ENCODE measurements at places on chromosomes 4 and X. TPM values are rescaled to one million over a fixed set of nuclear protein-coding genes. Genes with fewer than 3 reads are reported as not detected.
A peak's percentile ranks its signal among the peaks of the same experiment; 100 is the strongest.

- DNase-seq = no peak
These were observed 61.4 kb downstream of the WFS1 start for GRCh38 chr4:6331018-6331417.

DNA sequence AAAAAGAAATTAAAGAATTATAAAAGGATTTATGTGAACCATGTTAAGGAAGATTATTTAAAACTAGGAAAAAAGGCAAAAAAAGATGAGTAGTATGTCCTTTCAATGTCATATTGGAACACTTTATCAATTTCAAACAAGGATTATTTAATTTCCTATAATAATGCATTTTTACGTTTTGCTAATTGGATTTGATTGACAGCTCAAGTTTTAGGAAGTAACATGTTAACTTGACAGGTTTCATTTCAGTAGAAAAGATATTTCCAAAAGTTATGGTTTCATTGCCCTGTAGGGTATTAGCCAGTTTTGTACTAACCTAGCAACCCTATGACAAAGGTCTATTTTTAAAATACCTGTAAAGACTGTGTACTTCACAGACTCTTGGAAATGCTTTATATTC lies 379.6 kb upstream of the ZFP42 start:
- DNase-seq = no peak

DNA sequence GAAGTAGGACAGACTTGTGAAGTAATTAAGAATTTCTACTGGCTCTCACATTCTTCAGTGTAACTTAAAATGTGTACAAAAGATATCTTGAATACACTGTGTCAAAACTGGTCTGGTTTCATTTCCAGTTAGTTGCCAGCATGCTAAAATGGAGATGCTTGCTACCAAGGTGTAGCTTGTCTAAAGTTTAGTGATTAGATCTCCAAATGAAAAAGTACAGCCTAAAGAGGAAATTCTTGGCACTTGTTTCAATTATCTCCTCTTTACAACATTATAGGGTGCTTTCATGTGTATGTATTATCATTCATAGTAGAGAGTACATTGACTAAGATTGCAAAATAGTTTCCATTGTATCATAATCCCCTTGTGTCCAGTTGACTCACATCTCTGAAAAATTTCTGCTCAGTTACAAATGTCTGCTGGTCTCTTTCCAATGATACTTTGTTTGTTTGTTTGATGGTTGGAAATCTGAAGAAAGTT lies 97.3 kb upstream of the SPRY1 start:
- no peak for DNase-seq

- DNase-seq = peak; percentile 56
These were observed 8.1 kb upstream of the DCTD start for GRCh38 chr4:182925298-182925757.

DNA sequence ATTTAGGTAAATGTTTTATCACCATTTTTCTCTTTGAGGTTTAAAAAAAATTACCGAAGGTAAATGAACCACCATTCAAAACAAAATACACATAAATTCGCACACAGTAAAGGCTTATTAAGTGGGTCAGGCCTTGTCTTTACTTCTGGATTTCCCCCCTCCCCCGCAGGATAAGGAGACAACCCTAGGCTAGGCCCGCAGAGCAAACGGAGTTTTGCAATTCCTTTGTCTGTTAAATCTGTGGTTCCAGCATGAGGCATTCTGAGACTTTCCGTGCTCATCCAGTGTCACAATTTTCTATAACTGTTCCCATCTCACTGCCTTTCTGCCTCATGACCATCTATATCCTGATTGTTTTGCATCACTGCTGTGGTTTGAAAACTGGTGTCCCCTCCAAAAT lies 307.4 kb downstream of the DCHS2 start:
- no peak for DNase-seq

DNA sequence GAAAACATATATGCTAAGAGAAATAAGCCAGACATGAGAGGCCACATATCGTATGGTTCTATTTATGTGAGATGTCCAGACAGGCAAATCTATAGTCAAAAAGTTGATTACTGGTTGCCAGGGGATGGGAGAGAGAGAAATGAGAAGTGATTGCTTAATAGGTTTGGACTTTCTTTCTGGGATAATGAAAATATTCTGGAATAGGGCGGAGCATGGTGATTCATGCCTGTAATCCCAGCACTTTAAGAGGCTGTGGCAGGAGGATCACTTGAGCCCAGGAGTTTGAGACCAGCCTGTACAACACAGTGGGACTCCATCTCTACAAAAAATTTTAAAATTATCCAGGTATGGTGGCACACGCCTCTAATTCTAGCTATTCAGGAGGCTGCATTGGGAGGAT lies 22.4 kb downstream of the RBM47 start:
- no peak for DNase-seq

DNA sequence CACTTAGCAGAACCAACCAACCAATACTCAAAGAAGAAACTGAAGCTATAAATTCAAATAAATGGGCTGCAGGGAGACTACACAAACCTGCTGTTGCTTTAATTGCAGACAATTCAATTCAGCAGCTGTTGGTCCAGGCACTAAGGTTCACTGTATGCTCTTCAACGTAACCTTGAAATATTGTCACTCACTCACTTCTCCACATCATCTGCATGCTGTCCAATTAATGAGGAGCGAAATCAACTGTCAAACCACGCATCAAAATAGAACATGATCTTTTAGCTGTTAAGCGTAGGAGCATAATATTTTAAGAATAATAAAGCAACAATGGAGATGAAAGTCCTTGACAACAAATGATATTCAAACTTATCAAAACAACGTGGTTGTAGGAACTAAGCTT lies 17.0 kb downstream of the ENOX2 start:
- no peak for DNase-seq

GRCh38 chr4:5213087-5213595 lies 161.9 kb downstream of the STK32B start:
- DNase-seq = no peak

GRCh38 chrX:27309406-27309805 lies 153.7 kb downstream of the PPP4R3C start:
- no peak for DNase-seq

GRCh38 chrX:20974326-20974725 lies 399.9 kb upstream of the CNKSR2 start:
- no peak for DNase-seq

- peak; percentile 19 for DNase-seq
These were observed 415 bp downstream of the SHISA3 start for GRCh38 chr4:42397635-42398170.

DNA sequence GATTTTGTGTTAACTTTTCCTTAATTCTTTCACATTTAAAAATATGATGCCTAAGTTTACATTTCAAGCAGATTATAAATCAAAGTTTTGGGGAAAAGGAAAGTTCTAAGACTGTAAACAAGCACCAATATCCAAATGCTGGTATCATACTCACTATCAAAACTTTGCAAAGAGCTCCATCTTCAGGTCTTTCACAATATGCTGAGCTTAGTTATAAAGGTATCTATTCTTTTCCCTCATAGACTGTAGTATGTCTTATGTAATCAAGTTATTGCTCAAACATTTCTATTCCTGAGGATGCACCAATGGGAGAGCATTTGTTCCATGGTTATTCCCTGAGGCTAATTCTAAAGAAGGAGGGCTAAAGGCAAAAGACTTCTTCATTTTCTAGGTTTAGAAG lies 207.9 kb upstream of the FAM241A start:
- DNase-seq = no peak

GRCh38 chrX:118698516-118699170 lies 28.8 kb upstream of the IL13RA1 start:
- DNase-seq = no peak

DNA sequence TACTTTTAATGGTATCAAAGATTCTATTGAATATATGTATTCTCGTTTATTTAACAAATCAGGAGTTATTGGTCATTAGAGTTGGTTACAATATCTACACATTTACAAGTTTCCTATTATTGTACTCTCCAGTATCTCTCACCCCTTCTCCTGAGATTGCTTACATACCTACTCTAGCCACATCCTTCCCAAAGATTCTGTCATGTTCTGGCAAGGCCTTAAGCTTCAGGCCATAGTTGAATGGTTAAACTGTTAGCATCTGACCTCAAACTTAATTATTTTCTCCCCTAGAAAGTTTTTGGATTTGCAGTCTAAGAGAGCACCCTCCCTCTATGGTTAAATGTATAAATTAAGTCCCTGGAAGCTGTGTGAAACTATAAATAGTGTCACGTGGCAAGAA lies 784.2 kb downstream of the GLUD2 start:
- DNase-seq = no peak

DNA sequence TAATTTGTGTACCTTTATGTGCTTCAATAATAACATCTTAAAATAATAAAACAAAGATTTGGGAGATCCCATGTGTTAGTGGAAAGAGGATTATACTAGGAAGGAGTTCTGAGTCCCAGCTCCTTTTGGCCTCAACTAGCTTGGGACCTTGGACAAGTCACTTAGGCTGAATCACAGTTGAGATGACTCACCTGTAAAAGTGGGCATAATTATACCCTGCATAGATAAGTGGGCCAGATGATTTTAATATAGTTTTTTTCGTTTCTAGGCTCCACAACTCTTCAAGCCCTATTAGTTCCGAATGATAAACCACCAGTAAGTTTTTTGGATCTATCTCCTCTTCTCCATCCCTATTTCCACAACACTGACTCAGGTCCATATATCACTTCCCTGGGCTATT lies 131.8 kb downstream of the ENOX2 start:
- DNase-seq = no peak

- no peak for DNase-seq
These were observed 1.5 kb downstream of the ASMTL start for GRCh38 chrX:1451251-1451660.

- DNase-seq = no peak
These were observed 609.3 kb upstream of the IGFBP7 start for GRCh38 chr4:57719456-57719855.

DNA sequence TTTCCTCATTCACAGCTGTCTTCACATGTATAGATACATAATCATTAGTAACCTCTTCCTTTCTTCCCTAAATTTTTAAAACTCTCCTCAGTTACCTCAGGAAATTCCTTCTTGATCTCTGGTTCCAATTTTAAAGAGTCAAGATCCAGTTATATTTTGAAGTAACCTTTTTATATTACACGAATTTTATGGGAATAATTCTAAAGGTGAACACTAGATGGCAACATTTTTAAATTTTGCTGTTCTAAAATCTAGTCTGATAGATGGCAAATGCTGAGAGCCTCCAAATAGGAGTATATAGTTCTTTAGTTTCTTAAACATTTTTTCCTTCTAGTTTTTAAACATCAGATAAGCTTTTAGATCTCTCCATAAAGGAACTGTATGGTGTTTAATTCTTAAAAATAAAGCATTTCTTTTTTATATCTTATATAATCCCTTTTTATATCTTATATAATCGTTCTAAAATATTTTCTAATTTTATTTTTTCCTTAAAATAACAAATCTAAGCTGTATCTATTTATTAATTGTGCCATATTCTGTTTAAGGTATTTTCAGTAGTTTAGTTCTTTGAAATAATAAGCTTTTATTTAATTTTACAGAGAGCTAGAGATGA lies 37.9 kb upstream of the PAPSS1 start:
- DNase-seq = no peak

- no peak for DNase-seq
These were observed 13.9 kb downstream of the QDPR start for GRCh38 chr4:17497890-17498523.

DNA sequence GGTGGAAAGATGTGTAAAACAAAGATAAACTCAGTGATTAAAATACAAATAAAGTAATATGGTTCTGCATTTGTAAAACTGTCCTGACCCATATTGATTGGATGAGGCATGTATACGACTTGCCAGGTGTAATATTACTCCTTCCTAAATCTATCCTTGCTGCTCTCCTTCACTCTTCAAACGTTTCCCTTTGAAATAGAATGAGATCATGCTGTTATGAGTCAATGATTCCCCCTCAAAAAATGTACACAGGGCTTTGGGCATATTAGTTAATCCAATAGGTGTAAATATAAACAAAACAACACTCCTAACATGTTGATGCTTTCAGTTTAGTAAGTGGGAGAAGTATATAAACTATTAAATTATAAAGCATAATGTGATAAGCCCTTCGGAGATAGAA lies 117.4 kb upstream of the GPM6A start:
- DNase-seq = no peak

GRCh38 chrX:11447418-11447817 lies 154.2 kb downstream of the AMELX start:
- no peak for DNase-seq

FAM9B gene
- total RNA-seq = not detected

TLR2 gene
- total RNA-seq = 1.2 TPM

HELQ gene
- total RNA-seq = 11.9 TPM

BMP3 gene
- total RNA-seq = not detected

SSX2B gene
- total RNA-seq = not detected

COL4A6 gene
- not detected for total RNA-seq

PLK4 gene
- 47.5 TPM for total RNA-seq
